Dorsolateral prefrontal cortex (tissue), 122 donors: ENCODE measurements at places on chromosomes 5 and 9. TPM values are rescaled to one million over a fixed set of nuclear protein-coding genes. Genes with fewer than 3 reads are reported as not detected.

PLAC8L1 gene
- total RNA-seq, result 1.4 TPM

DBH gene
- 2.0 TPM for total RNA-seq

ORM2 gene
- not detected for total RNA-seq

GAS1 gene
- 5.9 TPM for total RNA-seq

ANKRD18B gene
- 12.8 TPM for total RNA-seq

CMYA5 gene
- 14.8 TPM for total RNA-seq

CERCAM gene
- total RNA-seq, result 161 TPM

RNF208 gene
- total RNA-seq, result 85.7 TPM

ZFP2 gene
- total RNA-seq, result 6.0 TPM

AHRR gene
- 4.7 TPM for total RNA-seq

MSX2 gene
- 0.78 TPM for total RNA-seq

FABP6 gene
- total RNA-seq, result 5.8 TPM

SLC25A48 gene
- 57.2 TPM for total RNA-seq

BSPRY gene
- 2.0 TPM for total RNA-seq

SLC1A1 gene
- total RNA-seq, result 42.0 TPM

BARHL1 gene
- total RNA-seq, result not detected

GALNT10 gene
- 19.6 TPM for total RNA-seq

DTWD2 gene
- 11.9 TPM for total RNA-seq

TERT gene
- not detected for total RNA-seq

VCP gene
- 140 TPM for total RNA-seq

CCNJL gene
- 3.7 TPM for total RNA-seq

KIF24 gene
- 1.2 TPM for total RNA-seq

MYMK gene
- total RNA-seq, result 0.61 TPM
